Natural killer cell treated with Interleukin-12 subunit alpha and Interleukin-12 subunit beta and Interleukin-15 and Interleukin-18, amount 100 ng/mL, for 72 hours (primary cell): ENCODE measurements at places on chromosomes 3 and 15. TPM values are rescaled to one million over a fixed set of nuclear protein-coding genes. Genes with fewer than 3 reads are reported as not detected.

LXN gene
- 3.8 TPM for total RNA-seq

DNA sequence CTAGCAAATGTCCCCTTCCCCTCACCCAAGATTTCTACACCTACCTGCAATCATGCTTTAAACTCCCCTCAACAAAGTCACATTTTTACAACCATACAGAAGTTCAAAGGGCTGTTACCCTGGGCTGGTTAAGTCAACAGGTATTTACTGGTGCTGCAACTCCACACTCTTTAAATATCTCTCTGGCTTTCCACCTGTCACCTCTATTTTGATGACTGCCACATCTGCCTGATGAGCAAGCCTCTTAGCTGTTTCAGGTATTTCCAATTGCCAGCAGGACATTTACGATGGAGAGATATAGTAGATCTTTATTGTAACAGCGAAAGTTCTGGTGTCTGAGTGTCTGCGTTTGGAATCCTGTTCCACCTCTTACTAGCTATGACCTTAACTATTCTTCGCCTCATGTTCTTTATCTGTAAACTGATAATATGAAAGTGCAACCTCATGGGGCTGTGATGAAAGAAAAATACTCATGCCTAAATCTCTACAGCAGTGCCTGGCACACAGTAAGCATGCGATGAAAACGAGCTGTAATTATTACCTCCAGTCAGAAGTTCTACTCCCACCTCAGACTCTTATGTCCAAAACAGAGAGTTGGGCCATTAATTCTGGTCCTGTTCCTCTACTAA lies 44.2 kb upstream of the TPM1 start:
- no peaks in the 10 kb centered on the region for H3K27me3 ChIP-seq
- H3K36me3 ChIP-seq = no peaks in the 10 kb centered on the region
- no peak overlapping the region for H3K4me3 ChIP-seq
- H3K4me1 ChIP-seq = no peaks in the 10 kb centered on the region

- H3K4me1 ChIP-seq = peaks cover 9% of the 10 kb centered on the region
- no peak overlapping the region for H3K4me3 ChIP-seq
- peaks cover 41% of the 10 kb centered on the region for H3K27me3 ChIP-seq
- no peaks in the 10 kb centered on the region for H3K36me3 ChIP-seq
- DNase-seq = no peak
These were observed 179.0 kb upstream of the PFN2 start for GRCh38 chr3:150149651-150150051.

GRCh38 chr3:21159543-21159906 lies 591.5 kb downstream of the ZNF385D start:
- H3K27ac ChIP-seq = no peak overlapping the region
- H3K27me3 ChIP-seq = no peaks in the 10 kb centered on the region
- no peaks in the 10 kb centered on the region for H3K4me1 ChIP-seq
- no peak overlapping the region for H3K4me3 ChIP-seq
- DNase-seq = no peak
- H3K36me3 ChIP-seq = peaks cover 6% of the 10 kb centered on the region
